Stimulated activated CD4-positive, alpha-beta T cell treated with anti-CD3 and anti-CD28 coated beads, Interleukin-15, amount 100 ng/mL, for 48 hours (primary cell): ENCODE measurements at places on chromosomes 13 and 19.

DNA sequence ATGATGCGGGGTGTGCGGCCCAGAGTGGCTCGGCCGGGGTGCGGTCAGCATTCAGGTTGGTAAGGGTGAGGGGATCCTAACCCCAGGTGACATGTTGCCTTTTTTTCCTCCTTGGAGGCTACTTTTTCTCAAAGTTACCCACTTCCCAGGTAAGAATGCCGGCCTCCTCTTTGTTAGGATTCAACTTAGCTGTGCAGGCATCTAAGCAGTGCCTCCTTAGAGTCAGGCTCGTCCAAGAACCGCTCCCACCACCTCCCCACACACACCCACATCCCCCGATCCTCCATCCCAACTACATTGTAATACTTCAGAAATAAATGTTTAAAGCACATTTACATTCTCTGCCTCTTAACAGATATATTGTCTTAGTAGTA, 733 bp upstream of the ENOX1 start:
- no peak for DNase-seq

DNA sequence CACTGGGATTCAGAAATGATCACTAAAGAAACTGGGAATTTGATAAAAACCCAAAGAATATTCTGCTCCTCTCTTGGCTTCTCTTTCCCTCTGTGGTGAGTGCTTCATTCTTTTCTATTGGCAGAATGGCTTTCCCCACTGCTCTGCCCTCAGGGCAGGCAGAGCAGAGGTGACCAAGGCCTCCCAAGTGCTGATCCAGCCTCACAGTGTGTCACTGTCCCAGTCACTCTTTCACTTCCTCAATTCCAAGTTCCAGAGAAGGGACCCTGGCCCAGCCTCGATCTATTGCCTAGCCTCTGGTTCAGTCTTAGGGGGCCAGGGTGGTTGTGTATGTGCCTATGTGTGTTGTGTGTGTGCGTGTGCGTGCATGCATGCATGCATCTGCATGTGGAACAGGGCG, 180.6 kb upstream of the TMTC4 start:
- DNase-seq: no peak

- peak; percentile 42 for DNase-seq
Observed at GRCh38 chr13:40315416-40316064, 350.9 kb downstream of the FOXO1 start.

DNA sequence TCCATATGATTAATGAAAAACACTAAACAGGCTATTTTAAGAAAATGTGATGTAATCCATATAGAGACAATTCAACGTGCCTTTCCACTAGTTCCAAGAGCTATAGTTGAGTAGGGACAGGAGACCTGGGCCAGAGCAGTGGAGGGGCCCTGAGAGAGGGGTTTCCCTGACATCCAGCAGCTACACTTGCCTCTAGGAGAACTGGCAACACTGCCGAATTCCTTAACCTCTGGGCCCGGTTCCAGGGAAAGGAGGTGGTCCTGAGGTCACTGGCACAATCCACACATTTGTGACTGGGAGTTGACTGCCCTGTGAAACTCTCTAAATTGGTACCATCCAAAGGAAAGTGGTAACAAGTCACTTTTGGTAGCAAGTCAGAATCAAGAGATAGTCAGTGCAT, 264.4 kb downstream of the DCLK1 start:
- no peak for DNase-seq

DNA sequence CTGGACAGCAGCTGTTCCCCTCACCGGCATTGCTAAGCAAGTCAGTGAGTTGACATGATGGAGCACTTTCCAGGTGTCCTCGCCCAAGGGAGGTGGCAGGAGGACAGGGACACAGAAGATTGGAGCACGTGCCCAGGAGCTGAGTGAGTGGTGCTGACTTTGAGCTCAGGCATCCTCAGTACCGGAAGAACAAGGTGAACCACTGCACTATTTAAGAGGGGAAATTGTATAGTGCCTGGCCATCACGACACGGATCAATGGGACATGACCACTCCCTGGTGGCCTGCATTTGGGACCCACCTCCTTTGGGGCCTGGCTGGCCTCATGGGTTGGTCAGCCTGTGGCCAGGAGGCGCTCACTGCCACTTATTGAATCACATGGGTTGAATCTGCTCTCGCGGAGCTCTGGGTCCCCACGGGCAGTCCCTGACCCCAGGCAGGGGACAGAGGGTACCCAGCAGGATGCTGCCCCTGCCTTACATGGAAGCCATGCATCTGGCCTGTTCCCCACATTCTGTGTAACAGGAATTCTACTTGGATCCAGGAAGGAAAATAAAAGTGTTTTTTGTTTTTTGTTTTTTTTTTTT, 206.9 kb upstream of the ZNF536 start:
- DNase-seq: no peak
